Hippocampal formation (tissue), 2 donors: ENCODE measurements at places on chromosomes 12 and 14.
A peak's percentile ranks its signal among the peaks of the same experiment; 100 is the strongest.

GRCh38 chr12:27534060-27534764 lies 10.2 kb downstream of the PPFIBP1 start:
- no peak for DNase-seq

- no peak for DNase-seq
Measured at GRCh38 chr12:76303365-76303764, 44.9 kb downstream of the BBS10 start.

GRCh38 chr12:116265351-116266147 lies 11.9 kb downstream of the MED13L start:
- DNase-seq = no peak

GRCh38 chr12:6936636-6937480 lies 6.8 kb upstream of the RNU7-1 start:
- DNase-seq = no peak

DNA sequence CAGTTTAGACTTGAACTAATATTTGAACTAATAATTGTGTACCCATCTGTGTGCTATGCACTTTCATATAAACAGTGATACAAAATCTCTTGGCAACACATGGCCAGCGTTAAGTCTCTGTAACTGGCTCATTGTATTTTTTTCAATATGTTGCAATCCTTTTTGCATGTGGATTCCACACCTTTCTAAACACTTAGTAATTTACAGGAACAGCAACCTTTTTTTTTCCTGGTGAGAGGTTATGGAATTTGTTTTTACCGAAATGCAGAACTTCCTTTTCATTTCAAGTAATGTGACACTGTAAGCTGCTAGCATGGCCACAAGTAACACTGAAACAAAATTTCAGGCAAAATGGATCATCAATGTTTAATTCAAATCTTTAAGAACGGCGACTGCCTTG lies 45.4 kb upstream of the EPS8 start:
- no peak for DNase-seq

DNA sequence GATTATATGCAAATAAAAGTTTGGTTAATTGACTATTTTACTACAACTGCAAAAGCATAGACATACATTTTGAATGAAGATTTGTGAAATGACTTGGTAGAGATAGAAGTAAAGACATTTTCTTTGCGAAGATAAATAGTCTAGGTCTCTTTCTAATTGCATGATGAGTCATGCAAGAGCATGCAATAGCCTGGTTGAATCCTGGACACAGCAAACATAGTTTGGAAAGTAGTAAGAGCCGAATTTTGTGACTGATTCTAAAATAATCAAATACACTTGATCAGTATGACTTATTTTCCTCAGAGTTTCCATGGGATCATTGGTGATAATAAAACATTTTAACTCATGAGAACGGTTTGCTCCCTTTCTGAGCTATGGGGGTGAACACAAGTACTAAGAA lies 27.7 kb upstream of the CAND1 start:
- no peak for DNase-seq

- no peak for DNase-seq
Measured at GRCh38 chr12:25054076-25054782, 105.3 kb upstream of the BCAT1 start.

GRCh38 chr12:25278269-25278668 lies 27.5 kb upstream of the KRAS start:
- DNase-seq = no peak

DNA sequence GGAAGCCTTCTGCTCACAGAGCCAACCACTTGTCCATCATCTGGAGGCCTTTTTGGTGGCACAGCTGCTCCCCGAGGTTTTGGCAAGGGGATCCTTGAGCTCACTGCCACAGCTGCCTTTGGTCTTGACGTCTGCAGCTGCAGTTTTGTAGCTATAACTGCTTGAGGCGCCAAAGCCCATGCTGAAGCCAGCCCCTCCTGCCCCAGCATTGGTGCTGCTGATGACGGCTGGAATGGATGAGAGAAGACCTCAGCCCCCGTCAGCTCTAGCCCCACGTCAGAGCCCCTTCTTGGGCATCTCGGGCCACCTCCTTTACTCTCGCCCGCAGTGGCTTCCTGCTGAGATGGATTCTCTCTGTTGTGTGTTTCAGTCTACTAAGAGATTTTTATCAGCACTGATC lies 12.3 kb upstream of the KRT74 start:
- DNase-seq = no peak

DNA sequence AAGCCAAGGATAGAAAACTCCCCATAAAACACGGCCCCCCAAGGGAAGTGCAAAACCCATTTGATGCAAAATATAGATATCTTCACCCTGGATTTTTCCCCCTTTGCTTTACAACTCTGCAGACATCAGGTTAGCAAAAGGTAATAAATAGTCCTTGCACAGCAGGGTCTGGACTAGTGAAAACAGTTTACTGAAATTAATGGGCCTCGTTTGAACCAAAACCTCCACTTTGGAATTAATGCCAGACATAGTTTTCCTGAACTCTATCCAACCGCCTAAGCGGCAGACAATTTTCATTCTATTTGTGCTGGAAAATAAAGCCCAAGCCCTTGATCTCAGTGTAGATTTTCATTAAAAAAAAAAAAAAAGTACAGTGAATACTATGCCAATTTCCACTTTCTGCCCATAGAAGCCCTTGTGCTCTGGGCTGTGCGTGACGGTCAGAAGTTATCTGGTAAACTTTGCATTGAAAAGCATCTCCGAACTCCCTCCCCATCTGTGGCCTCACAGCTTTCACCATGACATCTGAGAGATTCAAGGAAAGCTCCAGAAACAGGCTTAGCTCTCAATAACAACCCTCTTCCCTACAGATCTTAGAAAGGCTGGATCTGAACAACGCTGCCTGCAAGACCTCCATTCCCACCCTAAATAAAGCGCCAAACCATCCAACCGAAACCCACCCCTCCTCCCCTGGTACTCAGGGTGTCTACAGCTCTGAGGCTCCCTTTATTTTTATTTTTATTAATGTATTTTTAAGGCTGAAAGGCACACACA lies 11.0 kb upstream of the IRF2BPL start:
- peak; percentile 55 for DNase-seq

- DNase-seq = no peak
Measured at GRCh38 chr14:63848890-63849289, 3.9 kb upstream of the SYNE2 start.

GRCh38 chr12:124747426-124748161 lies 116.1 kb downstream of the SCARB1 start:
- DNase-seq = no peak

DNA sequence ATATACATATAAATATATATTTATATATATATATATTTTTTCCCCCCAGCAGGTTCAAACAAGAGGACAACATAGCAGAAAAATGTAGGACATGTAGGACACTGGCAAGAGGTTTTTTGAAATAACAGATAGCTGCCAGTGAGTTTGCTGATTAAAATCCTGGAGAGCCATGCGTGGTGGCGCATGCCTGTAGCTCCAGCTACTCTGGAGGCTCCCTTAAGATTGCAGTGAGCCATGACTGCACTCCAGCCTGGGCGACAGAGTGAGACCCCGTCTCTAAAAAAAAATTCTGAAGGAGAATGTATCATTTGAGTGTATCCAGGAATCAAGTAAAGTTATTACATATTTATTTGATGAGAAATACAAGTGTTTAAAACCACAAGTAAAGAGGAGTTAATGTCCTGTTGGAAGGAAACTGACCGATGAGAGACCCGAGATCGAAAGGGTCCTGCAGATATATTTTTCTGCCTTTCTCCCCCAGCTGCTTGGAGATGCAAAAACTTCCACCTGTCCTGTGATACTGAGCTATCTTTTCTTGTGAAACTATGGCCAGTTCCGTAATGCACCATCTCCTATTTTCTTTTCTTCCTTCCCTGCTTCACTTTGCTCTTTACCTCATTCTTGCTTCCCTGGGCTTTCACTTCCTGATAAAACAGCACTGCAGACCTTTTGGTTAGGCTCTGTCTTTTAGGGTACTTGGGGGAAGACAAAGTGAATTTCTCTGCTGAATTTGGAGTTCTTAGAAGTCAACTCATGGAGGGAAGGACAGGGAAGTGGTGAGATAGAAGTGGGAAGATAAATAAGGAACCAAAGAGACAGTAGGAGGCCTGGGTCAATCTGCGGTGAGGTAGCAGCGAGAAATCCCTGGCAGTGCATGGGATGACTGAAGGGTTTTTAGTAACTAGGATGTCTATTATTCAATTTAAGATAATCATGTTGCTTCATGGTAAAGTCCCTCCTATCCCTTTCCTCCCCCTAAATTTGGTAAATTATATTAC lies 41.2 kb upstream of the SLC2A13 start:
- DNase-seq = no peak

GRCh38 chr12:53751336-53752191 lies at the start of gene CISTR:
TSS of gene CISTR (minus strand) at chr12:53751979.
- no peak for DNase-seq

GRCh38 chr14:58607952-58608317 lies 29.8 kb upstream of the DACT1 start:
- no peak for DNase-seq

DNA sequence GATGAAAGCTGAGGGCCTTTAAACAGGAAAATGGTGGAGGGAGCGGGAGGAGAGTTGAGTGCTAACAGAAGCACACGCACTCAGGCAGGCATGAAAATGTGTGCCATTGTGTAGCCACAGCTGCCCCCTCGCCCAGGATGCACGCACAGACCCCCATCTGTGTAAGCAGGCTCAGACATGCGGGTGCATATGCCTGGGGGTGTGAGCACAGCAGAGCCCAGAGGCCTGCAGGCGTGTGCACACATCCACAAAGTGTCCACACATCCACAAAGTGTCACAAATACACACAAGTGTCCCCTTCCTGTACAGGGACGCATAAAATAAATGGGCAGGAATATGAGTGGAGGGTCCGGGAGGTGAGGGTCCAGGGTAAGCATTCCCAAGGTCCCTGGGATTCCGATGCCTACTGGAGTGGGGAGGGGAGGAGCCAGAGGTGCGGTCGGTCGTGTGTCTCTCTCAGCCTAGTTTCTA lies 805 bp upstream of the KRT7 start:
- DNase-seq = no peak

DNA sequence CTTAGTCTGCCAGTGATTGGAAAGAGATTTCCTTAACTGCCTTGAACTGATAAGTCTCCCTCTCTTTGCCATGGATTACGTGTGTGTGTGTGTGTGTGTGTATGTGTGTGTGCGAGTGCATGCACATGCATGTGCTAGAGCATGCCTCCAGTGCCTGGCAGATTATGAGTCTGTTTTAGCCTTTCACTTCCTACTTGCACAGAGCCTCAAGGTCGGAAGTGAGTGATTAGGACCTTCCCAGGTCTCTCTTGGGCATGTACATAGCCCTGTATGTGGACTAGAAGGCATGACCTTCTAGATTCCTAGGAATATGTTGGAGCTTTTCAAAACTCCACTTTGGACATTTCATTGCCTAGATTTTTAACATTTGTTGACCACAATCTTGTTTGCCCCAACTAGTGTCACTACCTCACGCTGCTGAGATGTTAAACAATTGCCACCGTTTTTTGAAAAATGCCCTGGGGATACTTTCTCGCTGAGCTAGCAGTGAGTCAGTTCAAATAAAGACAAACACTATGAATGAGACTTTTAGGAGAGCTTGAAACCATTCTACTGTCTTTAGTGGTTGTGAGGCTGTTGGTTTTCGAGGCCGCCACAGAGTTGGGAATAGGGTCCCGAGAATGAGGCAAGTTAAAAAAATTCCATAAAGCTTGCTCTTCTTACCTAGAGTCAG lies 28.2 kb downstream of the KIAA0586 start:
- no peak for DNase-seq

DNA sequence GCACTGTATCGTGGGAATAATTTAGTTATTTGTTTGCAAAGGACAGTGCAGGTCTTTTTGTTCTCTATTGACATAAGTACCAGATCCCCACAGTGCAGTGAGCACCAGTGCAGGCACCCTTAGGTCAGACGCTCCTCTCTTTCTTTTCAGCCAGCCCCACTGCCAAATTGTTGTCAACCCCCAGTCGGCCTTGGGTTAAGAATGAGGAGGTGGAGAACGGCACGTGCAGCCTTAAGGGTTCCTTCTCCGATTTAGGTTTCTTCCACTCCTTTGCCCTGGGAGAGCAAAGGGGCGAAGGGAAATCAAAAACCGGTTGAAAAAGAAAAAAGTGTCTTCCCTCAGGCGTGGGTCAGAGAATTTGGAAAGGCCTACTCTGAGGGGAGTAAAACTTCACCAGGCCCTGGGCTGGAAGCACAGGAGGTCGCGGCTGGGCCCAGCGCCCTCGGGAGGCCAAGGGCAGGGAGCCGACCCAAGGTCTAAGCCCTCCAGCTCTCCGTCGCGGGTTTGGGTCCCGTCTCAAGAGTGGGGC lies 4.3 kb downstream of the PAX9 start:
- no peak for DNase-seq

- no peak for DNase-seq
Measured at GRCh38 chr14:93965287-93965821, 11.0 kb downstream of the ASB2 start.

- DNase-seq = no peak
Measured at GRCh38 chr14:45287610-45288009, 34.6 kb upstream of the MIS18BP1 start.

DNA sequence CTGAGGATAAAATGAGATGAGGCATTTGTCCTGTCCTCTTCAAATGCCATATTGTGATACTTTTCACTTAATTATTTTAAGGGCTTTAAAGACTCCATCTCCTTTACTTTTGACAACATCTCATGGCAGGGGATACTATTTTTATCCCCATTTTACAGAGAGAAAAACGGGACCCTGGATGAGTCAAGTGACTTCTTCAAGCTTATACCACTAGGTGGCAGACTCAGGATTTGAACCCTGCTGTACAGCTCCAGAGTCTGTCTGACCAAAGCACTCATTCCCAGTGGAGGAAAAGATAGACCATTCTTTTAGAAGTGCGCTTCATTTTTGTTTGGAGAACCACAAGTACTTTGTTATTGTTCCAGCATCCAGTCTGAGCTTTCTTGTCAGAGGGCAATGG lies 1.7 kb upstream of the SMOC1 start:
- peak; percentile 74 for DNase-seq

DNA sequence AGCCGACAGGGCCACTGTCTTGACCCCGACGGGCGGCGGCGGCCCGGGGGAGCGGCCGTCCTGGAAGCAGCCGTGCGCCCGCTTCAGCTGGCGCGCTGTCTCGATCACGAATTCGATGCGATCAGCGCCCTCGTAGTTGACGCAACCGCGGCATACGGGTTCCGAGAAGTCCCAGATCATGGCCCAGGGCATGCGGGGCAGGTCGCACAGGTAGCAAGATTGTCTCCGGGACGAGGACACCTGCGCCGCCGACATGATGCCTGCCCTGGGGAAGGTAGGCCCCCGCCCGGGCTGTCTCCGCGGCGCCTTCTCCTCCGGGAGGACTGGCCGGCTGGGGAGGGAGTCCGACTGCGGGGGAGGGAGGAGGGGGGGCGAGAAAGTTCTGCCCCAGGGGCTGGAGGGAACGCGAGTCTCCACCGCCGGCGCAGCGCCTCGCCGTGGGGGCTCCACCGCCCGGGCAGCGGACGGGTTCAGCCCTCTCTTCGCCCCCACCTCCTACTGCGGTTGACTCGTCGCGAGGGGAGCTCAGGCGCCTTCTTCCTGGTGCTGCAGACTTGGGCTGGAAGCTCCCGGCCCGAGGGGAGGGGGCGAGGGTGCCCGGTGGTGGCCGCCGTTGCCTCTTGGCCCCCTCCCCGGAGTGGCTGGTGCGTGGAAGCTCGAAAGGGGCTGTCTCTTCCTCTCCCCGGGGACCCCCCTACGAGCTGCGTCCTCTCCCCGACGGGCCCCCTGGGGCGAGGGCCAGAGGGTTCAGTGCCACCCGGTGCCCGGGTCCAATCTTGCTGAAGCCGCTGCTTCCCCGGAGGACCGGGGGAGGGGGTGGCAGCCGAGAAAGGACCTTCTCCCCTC lies 747 bp downstream of the IRF2BPL start:
- DNase-seq = peak; percentile 76
